Stimulated activated CD8-positive, alpha-beta memory T cell treated with anti-CD3 and anti-CD28 coated beads, Interleukin-15, amount 100 ng/mL, for 4 hours (primary cell): ENCODE measurements at places on chromosomes 5 and 9.

- DNase-seq = no peak
These were observed 286.5 kb downstream of the ZSWIM6 start for GRCh38 chr5:61618577-61618976.

GRCh38 chr5:133397348-133397747, 215.0 kb downstream of the FSTL4 start:
- no peak for DNase-seq

GRCh38 chr5:94329115-94329514, 289.3 kb downstream of the KIAA0825 start:
- DNase-seq = no peak

- DNase-seq = no peak
These were observed 36.9 kb upstream of the TTC1 start for GRCh38 chr5:159971931-159972461.

GRCh38 chr5:1435369-1435768, 9.9 kb downstream of the SLC6A3 start:
- DNase-seq = no peak

DNA sequence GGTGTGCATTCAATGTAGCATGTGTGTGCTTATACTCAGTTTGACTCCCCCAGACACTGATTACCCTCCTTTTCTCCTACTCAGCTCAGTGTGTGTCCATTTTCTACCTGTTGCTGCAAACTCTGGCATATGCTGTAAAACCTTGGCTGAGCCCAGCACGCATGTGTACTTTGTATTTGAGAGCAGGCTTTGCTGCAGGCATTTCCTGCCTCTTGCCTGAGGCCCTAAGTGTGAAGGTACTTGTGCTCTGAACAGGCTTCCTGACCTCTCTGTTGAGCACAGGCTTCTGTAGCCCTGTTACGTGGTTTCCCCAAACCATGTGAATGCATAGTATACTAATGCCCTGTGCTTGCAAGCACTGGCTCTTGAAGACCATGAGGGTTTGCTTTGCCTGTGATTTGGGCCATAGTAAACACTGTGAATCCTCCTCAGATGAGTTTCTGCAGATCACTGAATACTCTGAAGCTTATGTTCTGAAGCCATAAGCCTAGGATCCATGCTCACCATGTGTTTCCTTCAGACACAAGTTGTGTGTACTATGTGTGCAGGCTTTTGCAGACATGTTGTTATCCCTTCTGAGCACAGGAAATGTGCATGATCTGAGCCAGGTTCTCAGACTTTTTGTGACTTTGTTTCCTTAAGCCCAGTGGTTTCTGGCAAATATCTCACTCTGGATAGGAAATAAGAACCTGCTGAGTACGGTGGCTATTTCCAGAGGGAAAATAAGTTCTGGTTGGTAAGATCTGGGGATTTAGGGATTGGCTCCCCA, 124.9 kb upstream of the RUSC2 start:
- no peak for DNase-seq

GRCh38 chr9:127290561-127291065, 26.0 kb downstream of the GARNL3 start:
- DNase-seq = no peak

DNA sequence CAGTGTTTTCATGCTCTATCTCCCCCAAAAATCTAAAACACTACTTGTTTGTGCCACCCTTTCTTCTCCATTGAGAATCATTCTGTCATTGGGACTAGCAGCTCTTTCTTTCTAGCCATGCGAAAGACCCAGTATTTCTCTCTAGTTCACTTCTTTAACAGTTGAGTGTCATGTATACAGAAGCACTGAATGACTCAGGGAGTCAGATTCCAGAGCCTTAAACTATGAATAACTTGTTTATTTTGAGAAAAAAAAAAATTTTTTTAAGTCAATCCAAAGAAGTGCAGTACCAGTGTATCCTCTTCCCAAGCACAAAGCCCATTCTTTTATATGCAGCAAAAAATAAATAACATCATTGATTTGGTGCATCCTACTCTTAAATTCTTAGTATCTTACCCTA, 415.4 kb upstream of the GRAMD2B start:
- DNase-seq = no peak

- DNase-seq = no peak
These were observed 236.7 kb upstream of the CCNH start for GRCh38 chr5:87649455-87649854.

GRCh38 chr5:68547056-68547455, 331.5 kb downstream of the PIK3R1 start:
- no peak for DNase-seq

GRCh38 chr9:135328485-135329417, 150.8 kb upstream of the PPP1R26 start:
- DNase-seq = no peak

DNA sequence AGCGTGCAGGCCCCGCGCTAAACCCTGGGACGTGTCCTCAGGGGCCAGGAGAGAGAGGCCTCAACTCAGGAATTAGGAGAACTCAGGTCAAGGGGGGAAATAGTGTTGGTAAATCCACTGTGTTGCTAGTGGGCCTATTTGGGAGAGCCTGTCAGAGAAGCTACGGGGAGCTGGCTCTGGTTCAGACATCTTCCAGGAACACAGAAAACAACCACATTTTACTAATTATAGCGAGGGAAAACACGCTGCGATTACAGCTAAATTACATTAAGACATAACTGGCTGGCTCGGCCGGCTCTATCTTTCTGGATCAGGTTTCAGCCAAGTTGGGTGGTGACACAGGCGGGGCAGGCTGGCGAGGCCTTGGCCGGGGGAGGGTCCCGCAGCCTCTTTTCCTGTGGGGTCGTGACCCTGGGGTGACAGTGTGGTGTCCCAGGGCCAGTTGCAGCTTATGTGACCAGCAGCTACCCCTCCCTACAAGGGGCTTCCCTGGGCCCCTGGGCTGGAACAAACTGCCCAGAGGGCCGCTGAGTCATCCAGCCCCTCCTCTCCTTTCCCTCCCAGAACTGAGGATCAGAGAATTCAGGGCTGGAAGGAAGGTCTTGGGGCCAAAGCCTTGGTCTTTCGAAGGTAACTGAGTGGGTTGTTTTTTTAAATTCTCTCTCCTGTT, 75.1 kb downstream of the FGF18 start:
- DNase-seq = no peak

GRCh38 chr9:79917421-79917820, 345.7 kb downstream of the TLE4 start:
- no peak for DNase-seq

DNA sequence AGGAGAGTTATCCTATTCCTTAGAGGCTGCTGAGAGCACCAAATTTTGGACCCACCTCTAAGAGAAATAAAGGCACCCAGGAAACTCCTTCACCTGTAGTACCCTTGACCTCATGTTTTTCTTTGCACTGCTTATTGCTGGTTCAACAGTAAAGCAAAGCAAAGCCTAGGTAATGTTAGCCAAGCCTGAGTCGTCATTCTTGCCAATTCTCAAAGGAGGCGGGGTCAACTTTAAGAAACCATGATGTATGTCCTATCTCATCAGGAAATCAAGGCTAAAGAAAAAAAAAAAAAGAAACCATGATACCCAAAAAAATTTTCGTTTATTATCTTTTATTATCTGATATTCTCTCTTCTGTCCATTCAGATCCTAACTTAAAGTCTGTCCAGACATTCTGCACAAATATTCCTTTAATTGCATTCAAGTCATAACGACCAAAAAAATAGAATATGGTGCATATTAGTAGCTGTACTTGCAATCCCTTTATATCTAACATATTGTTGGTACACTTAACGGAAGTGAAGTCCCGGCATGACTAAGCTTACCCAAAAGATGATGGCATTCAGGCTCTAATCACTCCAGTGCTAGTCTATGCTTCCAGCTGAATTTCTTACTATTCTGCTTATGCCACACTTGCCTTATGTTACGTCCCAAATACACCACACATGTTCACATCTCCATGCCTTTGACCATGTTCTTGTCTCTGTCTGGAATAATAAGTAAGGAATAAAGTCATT, 1.8 kb downstream of the AUH start:
- no peak for DNase-seq

DNA sequence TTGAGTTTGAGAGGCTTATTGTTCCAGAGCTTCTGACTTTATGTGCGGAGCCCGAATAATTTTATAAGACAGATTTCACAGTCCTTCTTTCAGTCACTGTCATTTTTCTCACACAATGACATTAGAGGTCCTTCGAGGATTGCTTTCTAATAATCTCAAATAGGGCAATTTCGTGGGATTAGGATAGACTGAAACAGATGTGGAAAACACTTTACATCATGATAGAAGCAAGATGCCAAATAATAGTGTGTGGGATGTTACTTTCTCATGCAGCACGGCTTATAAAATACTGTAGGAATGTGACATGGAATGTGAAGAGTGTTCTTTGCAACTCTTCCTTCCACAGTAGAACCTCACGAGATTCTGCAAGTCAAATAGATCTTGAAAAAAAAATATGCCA, 451.3 kb downstream of the SEMA5A start:
- DNase-seq = no peak

DNA sequence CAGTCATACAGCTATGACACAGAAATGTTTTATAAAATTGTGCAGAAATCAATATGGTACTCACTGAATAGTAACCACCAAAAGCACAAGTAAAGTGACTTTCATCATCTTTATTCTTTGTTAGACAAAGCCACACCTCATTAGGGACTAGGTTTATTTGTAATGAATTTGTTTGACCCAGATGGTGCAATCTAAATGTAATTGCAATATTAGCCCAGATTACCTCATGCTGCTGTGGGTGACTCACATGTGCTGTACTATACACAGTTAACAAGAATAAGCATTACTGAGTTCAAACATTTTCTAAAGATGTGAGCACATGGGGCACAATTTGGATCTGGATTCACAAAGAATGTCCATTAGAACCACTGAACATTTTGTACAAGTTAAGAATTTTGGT, 759.3 kb upstream of the TYRP1 start:
- no peak for DNase-seq

DNA sequence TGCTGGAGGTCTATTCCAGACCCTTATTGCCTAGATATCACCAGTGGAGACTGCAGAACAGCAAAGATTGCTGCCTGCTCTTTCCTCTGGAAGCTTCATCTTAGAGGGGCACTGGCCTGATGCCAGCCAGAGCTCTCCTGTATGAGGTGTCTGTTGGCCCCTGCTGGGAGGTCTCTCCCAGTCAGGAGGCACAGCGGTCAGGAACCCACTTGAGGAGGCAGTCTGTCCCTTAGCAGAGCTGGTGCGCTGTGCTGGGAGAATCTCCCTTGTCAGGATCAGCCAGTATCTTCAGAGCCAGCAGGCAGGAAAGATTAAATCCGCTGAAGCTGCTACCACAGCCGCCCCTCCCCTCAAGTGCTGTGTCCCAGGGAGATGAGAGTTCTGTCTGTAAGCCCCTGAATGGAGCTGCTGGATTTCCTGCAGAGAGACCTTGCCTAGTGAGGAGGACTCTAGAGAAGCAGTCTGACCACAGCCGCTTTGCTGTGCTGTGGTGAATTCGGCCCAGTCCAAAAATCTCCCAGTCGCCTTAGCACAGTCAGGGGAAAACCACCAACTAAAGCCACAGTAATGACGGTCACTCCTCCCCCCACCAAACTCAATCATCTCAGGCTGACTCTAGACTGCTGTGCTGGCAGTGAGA, 124.1 kb downstream of the JAKMIP2 start:
- DNase-seq = no peak

GRCh38 chr9:117704024-117704575, at the start of gene TLR4:
Gene TLR4 (plus strand): TSS chr9:117704403. CDS start chr9:117704473, 70 bp downstream.
- DNase-seq = peak; percentile 1

- no peak for DNase-seq
These were observed 232.8 kb downstream of the ADAMTS6 start for GRCh38 chr5:65248896-65249295.

DNA sequence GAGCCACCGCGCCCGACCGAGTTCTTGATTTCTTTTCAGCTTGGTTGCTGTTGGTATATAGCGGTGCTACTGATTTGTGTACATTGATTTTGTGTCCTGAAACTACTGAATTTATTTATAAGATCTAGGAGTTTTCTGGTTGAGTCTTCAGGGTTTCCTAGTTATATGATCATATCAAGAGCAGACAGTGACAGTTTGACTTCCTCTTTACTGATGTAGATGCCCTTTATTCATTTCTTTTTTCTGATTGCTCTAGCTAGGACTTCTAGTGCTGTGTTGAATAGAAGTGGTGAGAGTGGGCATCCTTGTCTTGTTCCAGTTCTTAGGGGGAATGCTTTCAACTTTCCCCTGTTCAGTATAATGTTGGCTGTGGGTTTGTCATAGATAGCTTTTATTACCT, 17.4 kb upstream of the LRRC19 start:
- no peak for DNase-seq

- no peak for DNase-seq
These were observed 24.3 kb downstream of the MAT2B start for GRCh38 chr5:163529698-163530097.

GRCh38 chr9:14198841-14199455, 115.0 kb downstream of the NFIB start:
- DNase-seq = no peak

GRCh38 chr9:137176302-137177182, 4.7 kb upstream of the TMEM210 start:
- no peak for DNase-seq

GRCh38 chr5:131630963-131631350, 4.1 kb downstream of the RAPGEF6 start:
- no peak for DNase-seq

- DNase-seq = no peak
These were observed 1.1 kb downstream of the NIPAL4 start for GRCh38 chr5:157460921-157461792.

- no peak for DNase-seq
These were observed 39.4 kb downstream of the MED27 start for GRCh38 chr9:132040246-132040645.

- no peak for DNase-seq
These were observed 260.3 kb upstream of the RPS23 start for GRCh38 chr5:82538339-82539034.

GRCh38 chr5:148898413-148899075, 72.1 kb downstream of the ADRB2 start:
- DNase-seq = no peak

- no peak for DNase-seq
These were observed 1353.4 kb upstream of the WWC1 start for GRCh38 chr5:166938071-166938470.

DNA sequence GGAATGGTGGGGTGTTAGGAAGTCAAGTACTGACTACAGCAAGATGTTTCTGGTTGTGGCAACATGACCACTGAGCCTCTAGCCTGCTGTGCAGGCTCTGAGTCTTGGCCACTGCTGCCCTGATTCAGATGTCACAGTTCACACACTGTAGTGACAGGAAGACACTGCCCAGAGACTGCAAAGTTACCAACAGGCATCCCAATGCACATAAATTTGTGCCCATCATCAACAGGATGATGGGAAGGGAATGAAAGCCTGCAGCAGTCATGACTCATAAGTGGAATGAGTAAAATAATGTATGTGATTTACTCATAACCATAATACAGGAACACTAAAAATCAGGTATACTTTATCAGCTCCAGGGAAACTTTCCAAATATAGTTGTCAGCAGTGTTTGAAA, 251.6 kb upstream of the HAPLN1 start:
- DNase-seq = no peak

DNA sequence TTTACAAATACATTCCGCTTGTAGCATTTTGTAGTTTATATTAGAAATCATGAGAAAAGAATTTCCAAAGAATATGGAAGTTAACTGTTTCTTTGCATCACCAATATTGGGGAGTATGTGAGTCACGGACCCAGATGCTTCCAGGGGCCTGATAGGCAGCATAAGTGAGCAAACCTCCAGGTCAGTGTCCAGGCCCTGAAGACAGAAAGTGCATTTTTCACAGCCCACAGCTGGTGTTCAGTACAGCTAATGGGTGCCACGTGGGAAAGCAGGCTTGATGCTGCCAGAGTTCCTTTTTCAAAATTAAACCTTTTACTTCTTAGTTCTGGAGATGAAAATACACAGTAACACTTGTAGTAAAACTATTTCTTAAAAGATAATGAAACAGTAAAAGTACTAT, 454.4 kb upstream of the ACTBL2 start:
- DNase-seq = no peak

- DNase-seq = no peak
These were observed 145.0 kb downstream of the SLC12A2 start for GRCh38 chr5:128228521-128228920.
